Kidney epithelial cell (primary cell): ENCODE measurements at places on chromosomes 12 and 14. TPM values are rescaled to one million over a fixed set of nuclear protein-coding genes. Genes with fewer than 3 reads are reported as not detected.

- DNase-seq = no peak
Measured at GRCh38 chr12:85348779-85349178, 68.8 kb downstream of the ALX1 start.

- DNase-seq = no peak
Measured at GRCh38 chr12:28232211-28232928, 42.1 kb downstream of the CCDC91 start.

DNA sequence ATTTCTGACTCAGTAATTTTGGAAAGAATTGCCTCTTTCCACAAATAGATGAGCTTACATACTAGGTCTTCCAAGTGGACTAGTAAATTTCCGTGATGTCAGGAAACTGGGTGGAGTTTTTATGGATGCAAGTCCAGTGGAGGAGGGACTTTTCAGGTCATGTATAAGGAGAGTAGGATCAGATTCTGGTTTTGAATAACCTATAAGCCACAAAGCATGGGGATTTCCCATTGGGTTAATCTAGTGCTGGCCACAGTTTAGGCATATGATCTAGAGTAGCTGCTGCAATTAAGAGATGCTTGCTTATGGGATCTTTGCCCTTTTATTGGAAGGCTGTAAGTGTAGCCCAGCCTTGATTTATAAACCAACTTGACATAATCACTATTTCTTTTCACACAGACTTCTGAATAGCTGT, 33.8 kb downstream of the STK38L start:
- no peak for DNase-seq

The AHSA1 gene
- total RNA-seq = 104 and 109 TPM in 2 replicates

The LBHD2 gene
- not detected in 2 replicates for total RNA-seq

The TAS2R42 gene
- not detected in 2 replicates for total RNA-seq

The GLS2 gene
- 2.3 and 3.3 TPM in 2 replicates for total RNA-seq

The OTOGL gene
- 0.14 and 0.33 TPM in 2 replicates for total RNA-seq

The PAX9 gene
- total RNA-seq = 0.13 TPM in 1 of 2 replicates, not detected in the other

The RPGRIP1 gene
- not detected in 2 replicates for total RNA-seq

- no peak for DNase-seq
Measured at GRCh38 chr12:2550561-2551411, 244.0 kb upstream of the FKBP4 start.

DNA sequence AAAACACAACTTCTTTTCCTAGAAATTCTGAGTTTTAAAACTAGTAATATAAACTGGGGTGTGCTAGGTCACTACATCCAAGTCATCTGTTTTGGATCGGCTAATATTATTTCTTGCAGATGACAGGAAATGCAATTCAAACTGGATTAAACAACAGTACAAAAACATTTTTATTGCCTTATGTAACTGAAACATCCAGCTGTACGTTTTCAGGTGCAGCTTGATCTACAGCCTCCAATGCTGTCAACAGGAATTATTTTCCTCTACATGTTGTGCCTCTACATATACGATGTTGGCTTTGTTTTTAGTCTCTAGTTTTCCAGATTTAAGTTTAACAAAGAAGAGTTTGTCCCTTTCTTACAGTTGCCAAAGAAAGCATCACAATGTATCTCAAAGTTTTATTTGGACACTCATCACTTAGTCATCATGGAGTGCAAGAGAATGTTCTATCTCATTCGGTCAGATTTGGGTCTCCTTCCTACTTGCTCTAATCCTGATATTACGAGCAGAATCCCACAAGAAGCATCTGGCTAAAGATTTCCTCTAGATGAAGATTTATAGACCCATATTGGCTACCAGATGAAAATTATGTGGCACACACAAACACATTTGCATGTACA, 326.7 kb downstream of the SLC6A15 start:
- DNase-seq = no peak

DNA sequence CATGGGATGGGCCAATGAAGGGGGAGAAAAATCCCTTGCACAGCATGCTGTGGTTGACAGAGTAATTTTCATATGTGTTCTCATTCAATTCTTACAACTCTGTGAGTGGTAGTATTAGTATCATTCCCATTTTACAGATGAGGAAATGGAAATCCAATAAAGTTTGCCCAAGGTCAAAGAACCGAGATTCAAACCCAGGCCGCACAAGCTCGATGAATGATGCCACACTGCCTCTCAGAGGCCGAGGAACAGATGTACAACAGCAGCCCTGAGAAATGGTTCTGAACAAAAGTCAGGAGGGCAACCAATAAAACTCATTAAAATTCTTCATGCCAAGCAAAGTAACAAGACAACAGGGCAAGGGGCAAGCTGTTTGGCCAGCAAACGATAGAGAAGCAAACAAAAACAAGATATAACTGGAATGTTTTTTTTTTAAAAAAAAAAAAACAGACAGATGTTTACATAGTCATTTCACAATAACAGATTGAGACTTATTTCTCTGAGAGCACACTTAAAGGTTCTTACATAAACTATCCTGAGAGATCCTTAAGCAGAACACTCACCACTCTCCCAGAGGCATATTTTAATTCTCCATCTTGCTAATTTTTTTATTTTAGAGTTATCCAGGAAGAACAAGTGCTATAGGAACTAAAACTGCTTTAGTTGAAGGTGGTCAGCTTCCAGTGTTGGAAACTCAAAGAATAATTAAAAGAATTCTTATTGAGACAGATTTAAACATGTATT, 85.8 kb downstream of the EXOC5 start:
- no peak for DNase-seq

DNA sequence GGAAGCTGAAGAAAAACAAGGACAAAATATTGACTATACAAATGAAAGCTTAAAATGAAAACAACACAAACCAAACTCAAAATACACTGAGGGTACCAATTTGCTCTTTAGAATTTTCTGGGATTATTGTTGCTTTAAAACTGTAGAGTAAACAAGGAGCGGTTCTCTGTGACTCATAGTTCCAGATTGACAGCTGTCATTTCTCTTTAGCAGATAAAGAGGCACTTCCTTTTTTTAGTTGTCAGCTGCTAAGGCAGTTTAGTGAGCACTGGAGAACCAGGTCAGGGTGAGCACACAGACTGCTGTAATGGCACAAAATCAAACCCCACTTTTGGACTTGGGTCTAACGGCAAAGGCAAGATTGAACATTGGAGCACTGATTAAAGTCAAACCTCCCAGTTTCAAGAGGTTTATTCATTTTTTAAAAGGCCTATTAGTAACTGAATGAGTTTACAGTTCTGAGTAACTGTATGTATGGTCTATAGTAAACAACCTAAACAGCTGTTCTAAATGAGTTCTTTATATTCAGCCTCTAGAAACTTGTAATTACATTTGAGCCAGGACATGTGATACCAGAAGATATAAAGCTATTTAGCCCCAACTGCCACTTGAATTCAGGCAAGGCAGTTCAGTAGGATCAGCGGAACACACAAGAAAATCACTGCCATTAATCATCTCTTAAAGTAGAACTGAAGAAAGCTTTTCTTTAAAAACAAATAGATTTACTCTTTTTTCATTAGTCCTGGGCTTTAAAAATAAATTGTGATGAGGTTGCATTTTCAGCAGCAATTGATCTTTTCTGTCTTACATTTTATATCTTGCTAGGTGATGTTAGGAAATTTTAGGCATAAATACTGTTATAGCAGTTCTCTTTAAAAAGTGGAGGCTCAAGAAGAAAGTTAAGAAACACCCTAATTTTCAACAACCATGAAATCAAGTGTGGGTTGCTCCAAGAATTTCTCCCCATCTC, 71.7 kb upstream of the PRICKLE1 start:
- DNase-seq = no peak

DNA sequence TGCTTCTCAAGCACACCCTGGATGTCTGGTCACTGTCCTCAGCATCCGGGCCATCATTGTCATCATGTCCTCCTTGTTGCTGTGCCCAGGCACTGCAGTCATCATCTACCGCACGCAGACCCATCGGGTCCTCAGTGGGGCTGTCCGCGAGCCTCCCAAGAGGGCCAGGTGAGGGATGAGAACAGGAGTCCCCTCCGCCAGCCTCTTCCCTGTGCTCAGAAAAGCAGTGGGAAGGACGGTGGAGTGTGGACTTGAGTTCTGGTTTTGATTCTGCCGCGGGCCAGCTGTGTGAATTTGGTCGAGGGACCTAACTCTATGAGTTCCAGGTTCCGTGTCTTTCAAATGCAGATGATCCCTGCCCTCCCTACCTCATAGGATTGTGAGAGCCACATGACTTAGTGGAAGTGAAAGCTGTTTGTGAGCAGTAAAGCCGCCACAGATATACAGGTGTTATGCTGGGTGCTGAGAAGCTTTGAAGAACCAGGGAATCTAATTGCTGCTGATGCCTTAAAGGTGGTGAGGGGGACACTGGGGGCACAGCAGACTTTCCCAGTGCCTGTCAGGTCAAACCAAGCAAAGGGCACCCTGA, 122.9 kb upstream of the RAP1B start:
- no peak for DNase-seq

The SLC4A8 gene
- total RNA-seq = 1.0 and 1.7 TPM in 2 replicates

The ACAD10 gene
- total RNA-seq = 40.8 and 41.2 TPM in 2 replicates

DNA sequence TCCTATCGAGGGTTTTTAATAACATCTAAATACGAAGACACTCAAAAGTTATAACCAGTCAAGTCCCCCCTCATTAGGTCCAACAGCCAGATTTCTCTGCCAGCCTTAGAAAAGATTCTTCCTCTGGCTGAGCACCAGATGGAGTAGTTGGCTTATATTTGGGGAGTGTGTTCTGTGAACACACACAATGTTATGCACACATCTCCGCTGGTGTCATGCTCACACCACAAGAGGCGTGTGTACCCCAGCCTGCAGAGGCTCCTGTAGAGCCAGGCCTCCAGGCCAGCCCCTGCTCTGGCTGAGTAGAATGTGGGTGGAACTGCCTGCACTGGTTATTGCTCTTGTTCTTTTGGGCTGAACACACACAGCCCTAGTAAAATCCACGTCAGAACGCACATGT, 64.0 kb downstream of the PIWIL1 start:
- no peak for DNase-seq

DNA sequence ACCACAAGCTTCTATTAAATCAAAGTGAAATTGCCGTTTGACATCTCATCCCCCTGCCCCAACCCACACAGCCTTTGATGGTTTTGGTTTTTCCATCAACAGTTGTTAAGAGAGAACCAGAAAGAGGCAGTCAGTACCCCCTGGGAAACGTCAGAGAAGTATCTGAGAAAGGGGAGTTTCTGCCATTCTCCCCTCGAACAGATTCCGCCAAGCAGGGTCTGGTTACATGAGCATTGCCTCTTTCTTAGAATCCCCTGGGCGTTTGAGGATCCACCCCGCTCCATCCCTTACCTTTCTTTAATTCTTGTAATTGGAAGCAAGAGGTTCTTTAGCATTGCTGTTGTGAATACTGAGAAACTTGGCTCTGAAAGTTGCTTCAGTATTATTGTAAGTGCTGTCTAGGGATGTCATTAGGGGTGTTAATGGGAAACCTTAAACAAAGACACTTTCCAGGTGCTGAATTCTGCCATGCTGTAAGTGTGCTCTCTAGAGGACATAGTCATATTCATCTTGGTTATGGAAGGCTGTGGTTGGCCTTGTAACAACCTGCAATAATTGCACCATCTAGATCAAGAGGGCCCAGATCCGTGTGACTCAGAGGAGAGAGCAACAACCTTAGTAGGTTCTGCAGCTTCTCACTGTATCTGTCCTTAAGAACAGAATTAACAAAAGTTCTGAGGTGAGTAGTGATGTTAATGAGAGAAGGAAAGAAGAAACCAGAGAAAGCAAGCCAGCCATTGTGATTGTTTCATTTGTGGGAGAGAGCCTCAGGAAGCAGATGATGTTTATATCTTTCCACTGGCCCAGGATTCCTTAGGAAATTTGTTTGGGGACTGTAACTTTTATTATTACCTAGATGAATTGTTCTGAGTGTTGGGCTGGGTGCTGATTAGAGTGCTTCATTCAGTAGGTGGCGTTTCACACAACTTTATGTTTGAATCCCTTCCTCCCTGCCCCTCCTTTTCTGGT, 9.0 kb downstream of the TMBIM6 start:
- DNase-seq = peak; percentile 45

DNA sequence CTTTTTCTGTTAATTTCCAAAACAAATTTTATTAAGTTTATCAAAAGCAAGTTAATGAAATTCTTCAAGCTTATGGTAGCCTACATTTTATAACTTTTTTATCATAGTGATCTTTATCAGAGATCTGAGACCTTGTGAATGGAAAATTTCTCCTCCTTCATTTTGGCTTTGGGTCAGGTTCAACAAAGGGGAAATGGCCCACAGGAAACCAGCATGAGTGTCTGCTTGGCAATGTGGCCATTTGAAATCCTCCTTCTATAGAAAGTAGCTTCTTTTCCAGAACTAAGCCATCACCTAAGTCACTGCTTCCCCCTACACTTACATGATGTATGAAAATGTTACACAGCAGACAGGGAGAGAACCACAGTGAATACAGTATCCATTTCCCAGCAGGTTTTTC, 1.6 kb downstream of the RHOJ start:
- no peak for DNase-seq

GRCh38 chr12:102816816-102817434, 100.1 kb downstream of the PAH start:
- no peak for DNase-seq

The SIX1 gene
- 2.9 and 3.3 TPM in 2 replicates for total RNA-seq

The CYP46A1 gene
- not detected in 2 replicates for total RNA-seq

The IL31 gene
- not detected in 2 replicates for total RNA-seq

The TAS2R9 gene
- total RNA-seq = not detected in 2 replicates

DNA sequence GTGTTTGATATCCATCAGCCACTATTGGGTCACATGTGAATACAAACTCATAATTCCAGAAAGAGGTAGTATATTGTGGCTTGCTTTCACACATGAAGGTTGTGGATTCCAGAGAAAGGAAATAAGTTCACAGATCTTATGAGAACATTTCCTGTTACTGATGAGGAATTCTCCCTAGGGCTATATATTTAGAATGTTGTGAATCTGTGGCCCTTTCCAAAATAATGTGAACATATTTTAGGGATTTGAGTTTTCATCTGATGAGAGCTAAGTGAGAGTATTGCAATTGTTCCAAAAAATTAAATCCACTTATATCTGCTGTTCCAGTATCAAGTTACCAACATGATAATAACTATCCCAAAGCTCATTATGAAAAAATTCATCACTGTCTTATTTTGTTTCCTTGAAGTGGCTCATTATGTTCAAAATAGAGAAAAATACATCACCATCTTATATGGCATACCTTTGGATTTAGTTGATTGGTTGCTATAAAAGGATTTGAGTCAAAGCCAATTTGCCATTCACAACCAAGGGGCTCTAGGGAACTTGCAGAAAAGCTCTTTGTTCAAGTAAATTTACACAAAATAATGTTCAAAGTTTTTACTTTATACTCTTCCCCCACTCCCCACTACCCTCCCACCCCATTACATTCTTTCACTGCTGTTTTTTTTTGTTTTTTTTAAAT, 76.3 kb downstream of the MYRFL start:
- no peak for DNase-seq

DNA sequence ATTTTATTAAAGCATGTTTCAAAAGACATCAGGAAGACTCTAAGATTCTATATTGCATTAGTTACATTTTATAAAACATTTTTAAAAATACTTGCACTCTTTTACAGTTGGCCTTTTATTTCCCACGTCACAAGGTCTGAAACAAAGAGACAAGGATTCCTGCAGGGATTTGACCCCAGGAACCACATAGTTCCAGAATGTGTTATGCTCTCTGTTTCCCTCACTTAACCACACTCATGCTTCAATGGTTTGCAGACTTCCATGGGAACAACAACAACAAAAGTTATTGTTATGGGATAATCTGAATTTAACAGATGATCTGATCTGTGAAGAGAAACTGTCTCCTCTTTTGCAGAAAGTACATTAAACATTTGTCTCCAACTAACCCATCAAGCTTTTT, 104.3 kb upstream of the PPFIA2 start:
- peak; percentile 34 for DNase-seq

The WNT5B gene
- total RNA-seq = 26.4 and 28.5 TPM in 2 replicates
